ENCODE measurements at places on chromosomes 4 and X.

DNA sequence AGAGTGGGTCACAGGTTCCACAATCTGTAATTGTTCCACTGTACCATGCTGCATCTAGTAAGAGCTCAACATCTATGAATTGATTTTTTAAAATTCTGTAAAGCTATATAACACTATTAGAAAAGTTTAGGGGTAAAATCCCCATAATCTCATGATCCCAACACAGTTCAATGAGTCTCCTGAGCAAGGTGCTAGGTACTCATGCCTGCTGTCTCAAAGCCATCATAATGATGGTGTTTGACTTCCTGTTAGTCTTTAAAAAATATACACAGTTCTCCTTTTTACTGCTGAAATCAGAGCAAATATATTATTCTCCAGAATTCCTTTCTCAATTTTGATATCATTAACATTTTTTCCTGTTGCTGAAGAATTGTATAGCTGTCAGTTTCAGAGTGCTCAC, 55.9 kb downstream of the SH3BGRL start:
- no peak for DNase-seq
- no peaks in the 10 kb centered on the region for H3K36me3 ChIP-seq
- H3K4me1 ChIP-seq, result peaks cover 15% of the 10 kb centered on the region
- no peak overlapping the region for H3K27ac ChIP-seq

DNA sequence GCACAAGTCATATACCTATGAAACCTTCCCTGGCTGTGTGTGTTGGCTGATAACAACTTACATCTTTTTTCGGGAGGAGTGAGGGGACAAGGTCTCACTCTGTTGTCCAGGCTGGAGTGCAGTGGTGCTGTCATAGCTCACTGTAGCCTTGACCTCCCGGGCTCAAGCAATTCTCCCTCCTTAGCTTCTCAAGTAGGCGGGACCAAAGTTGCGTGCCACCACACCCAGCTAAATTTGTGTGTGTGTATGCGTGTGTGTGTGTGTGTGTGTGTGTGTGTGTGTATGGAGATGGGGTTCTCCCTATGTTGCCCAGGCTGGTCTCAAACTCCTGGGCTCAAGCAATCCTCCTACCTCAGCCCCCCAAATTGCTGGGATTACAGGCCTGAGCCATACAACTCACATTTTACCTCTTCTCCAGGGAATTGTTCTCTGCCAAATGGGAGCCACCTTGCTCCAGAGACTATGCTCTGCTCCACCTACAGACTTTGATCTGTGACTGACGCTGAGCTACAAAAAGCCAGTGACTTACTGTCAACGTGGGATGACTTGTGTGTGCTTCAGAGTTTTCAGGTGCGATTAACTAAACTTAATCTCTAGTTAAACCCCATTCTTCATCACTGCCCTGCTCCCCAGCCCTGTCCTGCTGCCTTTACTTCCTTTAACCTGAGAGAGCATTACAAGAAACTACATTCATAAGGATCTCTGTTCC, 2.0 kb upstream of the BEX4 start:
- H3K36me3 ChIP-seq, result no peaks in the 10 kb centered on the region
- H3K4me1 ChIP-seq, result peaks cover 11% of the 10 kb centered on the region
- DNase-seq, result no peak
- no peak overlapping the region for H3K4me3 ChIP-seq

- no peak overlapping the region for H3K4me3 ChIP-seq
- H3K36me3 ChIP-seq, result no peaks in the 10 kb centered on the region
- no peak overlapping the region for H3K27ac ChIP-seq
- H3K4me1 ChIP-seq, result no peaks in the 10 kb centered on the region
- H3K27me3 ChIP-seq, result peaks cover 5% of the 10 kb centered on the region
These were observed 31.2 kb downstream of the PDE5A start for GRCh38 chr4:119597377-119597776.

- H3K4me3 ChIP-seq, result no peak overlapping the region
- peak overlapping the region; percentile 49 for H3K27ac ChIP-seq
- DNase-seq, result no peak
These were observed 71.6 kb downstream of the STX18 start for GRCh38 chr4:4470208-4470607.

- H3K36me3 ChIP-seq, result peaks cover 6% of the 10 kb centered on the region
- peak overlapping the region; percentile 34 for H3K27ac ChIP-seq
- peaks cover 18% of the 10 kb centered on the region for H3K4me1 ChIP-seq
- H3K27me3 ChIP-seq, result no peaks in the 10 kb centered on the region
These were observed 77.3 kb downstream of the ARHGAP10 start for GRCh38 chr4:147809211-147809610.

GRCh38 chr4:142264961-142265360, 581.1 kb downstream of the INPP4B start:
- no peak overlapping the region for H3K4me3 ChIP-seq
- peaks cover 64% of the 10 kb centered on the region for H3K4me1 ChIP-seq
- no peaks in the 10 kb centered on the region for H3K27me3 ChIP-seq
- peaks cover 13% of the 10 kb centered on the region for H3K36me3 ChIP-seq
- H3K27ac ChIP-seq, result peak overlapping the region; percentile 88

Measured in T-helper 17 cell (primary cell).